ENCODE measurements at places on chromosomes 4 and X. TPM values are rescaled to one million over a fixed set of nuclear protein-coding genes. Genes with fewer than 3 reads are reported as not detected.

Gene PAGE2B
- total RNA-seq = not detected

- no peak for DNase-seq
- no peak overlapping the region for H3K27ac ChIP-seq
- H3K27me3 ChIP-seq = peaks cover 1% of the 10 kb centered on the region
- H3K4me3 ChIP-seq = no peak overlapping the region
These were observed 39.7 kb downstream of the TRIM61 start for GRCh38 chr4:164937576-164938270.

DNA sequence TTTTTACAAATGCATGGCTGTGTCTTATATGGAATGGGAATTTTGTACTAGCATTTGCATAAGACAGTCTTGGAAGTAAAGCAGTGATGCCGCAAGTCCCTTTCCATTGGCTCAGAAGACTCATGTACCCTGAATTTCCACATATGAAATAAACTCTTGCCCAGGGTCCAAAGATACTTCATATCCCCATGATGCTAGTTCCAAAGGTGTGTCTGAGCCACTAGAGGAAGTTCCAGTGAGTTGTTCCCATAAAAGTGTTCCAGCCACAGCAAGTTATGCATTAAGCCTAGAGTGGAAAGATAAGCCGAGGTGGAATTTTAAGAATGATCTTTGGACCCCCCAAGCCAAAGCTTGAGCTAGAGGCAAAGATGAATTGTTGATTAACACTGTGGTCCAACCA lies 9.3 kb upstream of the CEP135 start:
- H3K4me1 ChIP-seq = no peaks in the 10 kb centered on the region
- H3K27ac ChIP-seq = no peak overlapping the region
- no peak overlapping the region for H3K4me3 ChIP-seq

Gene UGT2A3
- total RNA-seq = not detected

All from HFFc6 (cell line).